EL (cell line): ENCODE measurements at places on chromosomes 6 and 20.

DNA sequence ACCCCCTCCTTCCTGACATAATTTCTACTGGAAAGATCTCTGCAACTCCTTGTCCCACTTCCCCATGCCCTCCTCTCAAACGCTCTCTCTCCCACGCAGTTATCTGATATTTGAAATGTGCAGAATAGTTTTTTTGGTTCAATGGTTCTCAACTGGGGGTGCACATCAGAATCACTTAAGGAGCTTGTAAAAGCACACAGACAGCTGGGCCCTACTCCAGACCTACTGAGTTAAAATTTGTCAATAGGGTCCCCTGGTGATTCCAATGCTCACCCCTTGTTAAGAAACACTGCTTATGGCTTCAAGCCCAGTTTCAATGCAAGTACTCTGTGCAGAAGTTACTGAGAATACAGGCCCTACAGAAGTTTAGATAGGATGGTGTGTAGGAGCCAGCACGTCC is 45.2 kb upstream of the KCNK16 start:
- DNase-seq, result no peak

GRCh38 chr6:50056242-50056641 is 6.5 kb upstream of the DEFB112 start:
- no peak for DNase-seq

GRCh38 chr6:32941214-32941768 is 463 bp upstream of the HLA-DMB start:
- no peak for DNase-seq

GRCh38 chr6:46281110-46281509 is 110.3 kb upstream of the ENPP5 start:
- DNase-seq, result no peak

DNA sequence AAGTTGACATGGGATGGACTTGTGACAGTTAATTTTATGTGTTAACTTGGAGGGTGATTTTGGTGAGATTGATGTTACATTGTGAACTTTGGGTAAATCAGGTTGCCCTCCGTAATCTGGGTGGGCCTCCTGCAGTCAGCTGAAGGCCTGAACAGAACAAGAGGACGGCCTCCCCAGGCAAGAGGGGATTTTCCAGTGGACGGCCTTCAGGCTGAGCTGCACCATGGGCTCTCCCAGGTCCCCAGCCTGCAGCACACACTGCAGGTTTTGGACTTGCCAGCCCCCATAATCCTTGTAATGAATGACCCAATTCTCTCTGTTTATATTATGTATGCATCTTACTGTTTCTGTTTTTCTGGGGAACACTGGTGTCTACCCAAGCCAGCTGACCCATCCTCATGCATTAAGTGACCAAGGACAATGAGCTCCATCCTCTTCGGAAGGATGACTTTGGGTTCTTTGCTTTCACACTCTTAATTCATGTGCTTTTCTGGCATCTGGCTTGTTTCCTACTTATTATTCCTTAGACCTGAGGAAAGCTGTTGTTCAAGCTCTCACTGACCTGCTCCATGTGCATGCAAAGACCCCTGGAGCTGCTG is 64.2 kb downstream of the DACT2 start:
- no peak for DNase-seq

- no peak for DNase-seq
Observed at GRCh38 chr20:64071341-64072332, 7.7 kb downstream of the RGS19 start.

DNA sequence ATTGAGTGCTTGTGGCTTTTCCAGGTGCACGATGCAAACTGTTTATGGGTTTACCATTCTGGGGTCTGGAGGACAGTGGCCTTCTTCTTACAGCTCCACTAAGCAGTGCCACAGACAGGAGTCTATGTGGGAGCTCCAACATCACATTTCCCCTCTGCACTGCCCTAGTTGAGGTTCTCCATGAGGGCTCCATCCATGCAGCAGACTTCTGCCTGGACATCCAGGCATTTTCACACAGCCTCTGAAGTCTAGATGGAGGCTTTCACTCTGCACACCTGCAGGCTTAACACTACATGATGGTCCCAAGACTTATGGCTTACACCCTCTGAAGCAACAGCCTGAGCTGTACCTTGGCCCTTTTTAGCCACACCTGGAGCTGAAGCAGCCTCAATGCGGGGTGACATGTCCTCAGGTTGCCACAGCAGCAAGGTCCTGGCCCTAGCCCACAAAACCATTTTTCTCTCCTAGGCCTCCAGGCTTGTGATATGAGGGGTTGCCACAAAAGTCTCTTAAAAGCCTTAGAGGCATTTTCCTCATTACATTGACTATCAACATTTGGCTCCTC is 552.2 kb downstream of the TFAP2A start:
- DNase-seq, result no peak

GRCh38 chr6:135842618-135843392 is 8.7 kb upstream of the PDE7B start:
- DNase-seq, result no peak

DNA sequence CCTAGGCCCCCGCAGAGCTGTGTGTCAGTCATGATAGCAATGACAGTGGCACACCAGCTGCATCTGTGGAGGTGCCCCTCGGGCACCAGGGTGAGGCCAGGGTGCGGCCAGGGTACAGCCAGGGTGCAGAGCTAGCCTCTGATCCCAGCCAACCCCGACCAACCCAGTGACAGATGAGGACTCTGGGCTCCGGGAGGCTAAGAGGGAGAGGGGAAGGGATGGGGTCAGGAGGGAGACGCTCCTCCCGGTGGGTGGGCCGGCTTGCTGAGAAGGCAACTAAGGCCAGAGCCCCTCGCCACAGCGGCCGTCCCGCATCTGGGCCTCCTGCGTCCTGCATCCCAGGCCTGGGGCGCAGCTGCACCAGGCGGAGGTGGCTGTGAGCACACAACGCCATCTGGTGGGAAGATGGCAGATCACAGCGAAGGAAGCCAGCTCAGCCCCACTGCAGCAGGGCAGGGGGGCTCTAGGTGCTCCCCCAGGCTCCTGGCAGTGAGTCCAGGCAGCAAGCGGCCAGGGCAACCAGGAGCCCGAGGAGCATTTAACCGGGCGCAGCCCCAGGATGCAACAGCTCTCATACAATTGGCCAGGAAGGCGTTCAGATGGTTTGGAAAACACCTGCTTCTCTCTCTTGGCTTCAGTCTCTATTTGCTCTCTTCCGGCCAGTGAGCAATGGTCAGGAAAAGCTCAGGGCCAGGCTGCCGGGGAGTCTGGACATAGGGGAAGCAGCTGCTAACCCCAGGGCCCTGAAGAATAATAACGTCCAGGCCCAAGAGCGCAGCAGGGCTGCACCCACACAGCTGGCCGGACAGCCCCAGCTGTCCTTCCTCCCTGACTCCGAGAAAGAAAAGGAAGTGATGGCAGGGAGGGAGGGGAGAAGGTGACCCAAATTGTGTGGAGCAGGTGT is 169.4 kb downstream of the TAF4 start:
- DNase-seq, result peak; percentile 33

GRCh38 chr6:33589731-33590530 is 9.9 kb upstream of the BAK1 start:
- peak; percentile 96 for DNase-seq

- DNase-seq, result peak; percentile 76
Observed at GRCh38 chr6:106745824-106746582, 116.6 kb downstream of the QRSL1 start.

DNA sequence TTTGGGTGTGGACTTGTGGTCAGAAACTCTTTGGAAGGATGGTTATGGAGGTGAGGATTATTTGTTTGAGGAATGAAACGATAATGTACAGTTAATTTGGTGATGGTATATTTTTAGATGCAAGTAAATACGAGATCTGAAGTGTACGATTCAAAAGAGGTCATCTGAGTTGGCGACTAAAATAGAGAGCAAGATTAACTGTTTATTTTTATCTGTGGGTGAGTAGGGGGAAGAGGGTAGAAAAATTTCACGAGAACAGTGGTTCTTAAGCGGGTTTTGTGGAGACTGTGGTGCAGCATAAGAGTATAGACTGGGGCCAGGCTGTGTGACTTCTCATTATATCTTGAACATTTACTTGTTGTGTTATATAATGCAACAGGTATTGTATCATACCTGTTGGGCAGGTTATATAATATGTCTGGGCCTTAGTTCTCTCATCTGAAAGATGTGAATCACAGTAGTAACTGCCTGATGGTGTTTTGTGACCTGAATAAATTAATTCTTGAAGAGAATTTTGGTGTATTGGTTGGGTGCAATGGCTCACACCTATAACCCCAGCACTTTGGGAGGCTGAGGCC is 171.2 kb downstream of the JARID2 start:
- DNase-seq, result no peak

DNA sequence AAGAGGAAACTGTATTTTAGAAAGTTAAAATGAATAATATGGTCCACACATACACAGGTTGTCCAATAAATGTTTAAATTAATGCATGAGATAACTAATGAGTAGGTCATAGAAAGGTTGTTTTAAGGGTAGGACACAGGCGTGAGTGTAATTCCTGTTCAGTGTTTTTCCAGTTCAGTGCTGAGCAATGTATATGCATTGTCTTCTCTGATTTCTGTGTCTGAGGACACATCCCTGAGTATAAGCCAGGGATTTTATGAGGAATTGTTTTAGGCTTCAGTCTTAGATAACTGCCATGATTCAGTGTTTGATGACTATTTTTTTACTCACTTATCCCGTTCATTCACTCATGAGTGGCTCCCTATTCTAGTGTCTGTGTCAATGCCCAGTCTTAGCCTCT is 298.5 kb upstream of the TBX18 start:
- DNase-seq, result no peak

DNA sequence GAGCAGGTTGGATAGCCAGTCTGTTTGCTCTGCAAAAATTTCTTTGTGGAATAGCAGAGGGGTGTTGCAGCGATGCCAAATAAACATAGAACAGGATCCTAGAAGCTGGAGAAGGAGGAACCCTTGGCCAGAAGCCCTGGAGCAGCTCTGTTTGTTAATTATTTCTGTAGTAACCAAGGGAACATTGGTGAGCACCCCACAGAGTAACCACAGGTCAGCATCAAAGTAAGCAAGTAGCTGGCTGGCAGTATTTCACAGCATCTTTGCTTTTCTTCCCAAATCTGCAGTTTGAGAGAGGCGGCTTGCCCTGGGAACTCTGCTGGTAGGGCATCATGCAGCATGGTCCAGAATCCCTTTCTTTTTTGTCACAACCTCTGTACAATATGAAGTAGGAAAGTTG is 12.7 kb upstream of the APMAP start:
- no peak for DNase-seq

DNA sequence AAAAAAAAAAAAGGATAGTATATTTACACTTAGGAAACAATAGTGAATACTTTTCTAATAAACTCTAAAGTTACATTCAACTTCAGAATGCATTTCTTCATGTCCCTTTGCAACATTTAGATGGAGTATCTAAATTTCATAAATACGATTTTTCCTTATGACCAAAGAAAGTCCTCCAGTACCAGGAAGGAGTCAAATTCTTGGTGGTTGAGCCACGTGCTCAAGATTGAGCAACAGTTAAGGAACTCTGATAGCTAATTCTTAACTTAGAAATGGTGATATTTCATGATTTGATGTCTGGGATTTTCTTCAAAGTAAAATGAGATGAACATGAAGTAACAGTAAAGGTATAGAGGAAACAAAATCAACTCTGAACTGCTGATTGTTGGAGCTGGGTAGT is 92.7 kb downstream of the SASH1 start:
- DNase-seq, result peak; percentile 39

DNA sequence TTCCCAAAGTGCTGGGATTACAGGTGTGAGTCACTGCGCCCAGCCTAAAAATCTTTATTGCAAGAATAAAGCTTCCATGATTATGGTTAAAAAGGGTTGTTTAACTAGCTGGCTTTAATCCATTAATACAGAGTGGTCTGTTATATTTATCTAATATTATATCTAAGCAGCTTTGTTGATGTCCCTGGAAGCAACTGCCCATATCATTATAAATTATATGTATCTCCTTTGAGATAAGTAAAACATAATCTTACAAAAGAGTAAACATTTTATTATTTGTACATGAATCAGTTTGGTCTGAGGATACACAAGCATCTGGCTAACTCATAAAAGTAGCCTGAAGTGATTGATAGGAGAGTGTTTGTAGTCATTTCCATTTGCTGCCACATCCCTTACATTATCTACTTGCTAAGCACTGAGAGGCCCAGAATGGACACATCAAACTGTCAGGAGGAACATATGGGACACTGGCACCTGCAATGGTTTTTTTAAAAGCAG is 46.9 kb downstream of the TRAF3IP2 start:
- DNase-seq, result no peak

- no peak for DNase-seq
Observed at GRCh38 chr6:20791074-20791473, 256.8 kb downstream of the CDKAL1 start.

- peak; percentile 71 for DNase-seq
Observed at GRCh38 chr6:134097114-134097707, 44.8 kb upstream of the SLC2A12 start.

- DNase-seq, result peak; percentile 66
Observed at GRCh38 chr6:56764081-56764566, 121.4 kb upstream of the DST start.

DNA sequence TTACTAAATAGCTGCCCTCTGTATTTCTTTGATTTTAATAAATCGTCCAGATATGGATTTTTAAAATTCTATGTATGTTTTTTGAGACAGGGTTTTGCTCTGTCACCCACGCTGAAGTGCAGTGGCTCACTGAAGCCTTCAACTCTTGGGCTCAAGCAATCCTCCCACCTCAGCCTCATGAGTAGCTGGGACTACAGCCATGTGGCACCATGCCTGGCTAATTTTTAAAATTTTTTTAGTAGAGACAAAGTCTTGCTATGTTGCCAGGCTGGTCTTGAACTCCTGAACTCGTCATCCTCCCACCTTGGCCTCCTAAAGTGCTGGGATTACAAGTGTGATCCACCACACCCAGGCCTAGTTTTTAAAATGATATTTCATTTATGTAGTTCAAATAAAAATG is 47.4 kb upstream of the DDR1 start:
- DNase-seq, result no peak

DNA sequence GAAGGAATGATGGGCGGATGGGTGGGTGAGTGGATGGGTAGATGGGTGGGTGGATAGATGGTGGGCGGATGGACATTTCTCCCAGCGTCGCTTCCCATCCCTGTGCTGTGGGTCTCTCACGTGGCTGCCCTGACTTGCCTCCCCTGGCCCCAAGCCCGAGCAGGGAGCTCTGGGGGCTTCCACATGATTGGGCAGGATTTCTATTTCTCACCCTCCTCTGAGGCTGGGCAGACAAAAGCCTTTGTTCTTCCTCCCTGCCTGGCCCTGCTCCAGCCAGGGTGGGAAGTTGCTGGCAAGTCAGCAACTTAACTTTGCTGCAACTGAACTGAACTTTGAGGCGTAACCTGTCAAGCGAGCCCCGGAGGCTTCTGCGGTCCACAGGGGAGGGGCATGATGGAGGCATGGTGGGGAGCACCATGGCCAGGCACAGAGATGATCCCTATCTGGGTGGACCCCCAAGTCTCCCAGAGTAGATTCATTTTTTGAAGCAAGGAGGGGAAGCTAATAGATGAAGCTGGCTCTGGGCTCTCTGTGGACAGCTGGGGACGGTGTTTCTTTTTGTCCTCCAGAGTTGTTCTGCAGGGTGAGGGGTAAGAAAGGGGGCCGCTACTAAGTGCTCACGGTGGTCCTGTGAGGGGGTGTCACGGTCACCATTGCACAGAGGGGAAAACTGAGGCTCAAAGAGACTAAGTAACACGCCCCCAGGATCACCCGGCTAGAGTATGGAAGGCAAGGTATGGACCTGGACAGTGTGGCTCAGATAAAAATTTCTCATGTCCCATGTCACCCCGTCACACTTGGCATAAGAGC is 140.1 kb downstream of the CEBPB start:
- no peak for DNase-seq
